ENCODE measurements at places on chromosomes 7 and 10.

GRCh38 chr10:75399461-75400162 lies 2.0 kb downstream of the ZNF503 start:
- no peak for DNase-seq

DNA sequence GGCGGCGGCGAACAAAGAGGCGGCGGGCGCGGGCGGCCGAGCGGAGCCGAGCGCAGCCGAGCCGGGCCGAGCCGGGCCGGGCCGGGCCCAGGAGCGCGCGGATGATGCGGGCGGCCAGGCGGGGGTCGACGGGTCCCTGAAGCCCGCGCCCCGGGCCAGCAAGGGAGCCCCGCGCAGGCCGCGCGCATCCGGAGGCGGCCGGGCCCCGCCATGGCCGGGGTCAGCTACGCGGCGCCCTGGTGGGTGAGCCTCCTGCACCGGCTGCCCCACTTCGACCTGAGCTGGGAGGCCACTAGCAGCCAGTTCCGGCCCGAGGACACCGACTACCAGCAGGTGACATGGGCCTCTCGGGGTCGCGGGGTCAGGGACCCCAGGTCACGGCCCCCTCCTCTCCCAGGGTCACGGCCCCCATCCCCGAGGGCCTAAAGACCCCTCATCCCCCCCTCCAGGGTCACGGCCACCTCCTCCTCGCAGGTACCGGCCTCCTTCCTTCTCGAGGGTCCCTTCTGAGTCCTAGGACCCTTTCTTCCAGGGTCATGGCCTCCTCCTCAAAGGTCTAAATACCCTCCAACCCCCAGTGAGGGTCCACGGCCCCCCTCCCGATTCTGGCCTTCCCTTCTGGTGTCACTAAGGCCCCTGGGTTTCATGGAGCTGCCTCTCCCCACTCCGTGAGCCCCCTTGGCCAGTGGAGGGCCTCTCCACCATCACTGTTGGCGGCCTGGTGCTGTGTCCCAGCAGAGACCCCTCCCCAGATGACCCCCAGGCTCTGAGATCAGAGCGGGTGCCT lies at the start of gene TTYH3:
TSS of gene TTYH3 (plus strand) at position 41 of the 787 bp plus-strand sequence. CDS start at position 211, 170 bp downstream.
- no peak for DNase-seq

GRCh38 chr7:2862831-2863361 lies 18.8 kb upstream of the GNA12 start:
- DNase-seq, result no peak

DNA sequence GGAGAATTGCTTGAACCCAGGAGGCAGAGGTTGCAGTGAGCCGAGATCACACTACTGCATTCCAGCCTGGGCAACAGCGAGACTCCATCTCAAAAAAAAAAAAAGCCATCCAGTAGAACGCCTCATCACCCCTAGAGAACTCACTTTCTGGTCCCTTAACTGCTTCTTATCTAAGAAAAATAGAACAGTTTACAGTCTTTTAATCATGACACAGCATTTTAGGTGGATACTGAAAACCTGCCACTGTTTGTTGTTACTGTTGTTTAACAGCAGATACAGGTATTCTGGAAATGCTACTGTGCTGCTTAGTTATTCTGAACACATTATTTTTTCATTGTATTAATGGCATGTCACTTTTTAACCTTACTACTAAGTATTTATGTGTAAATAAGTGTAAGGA lies 624.3 kb upstream of the GHITM start:
- DNase-seq, result no peak

DNA sequence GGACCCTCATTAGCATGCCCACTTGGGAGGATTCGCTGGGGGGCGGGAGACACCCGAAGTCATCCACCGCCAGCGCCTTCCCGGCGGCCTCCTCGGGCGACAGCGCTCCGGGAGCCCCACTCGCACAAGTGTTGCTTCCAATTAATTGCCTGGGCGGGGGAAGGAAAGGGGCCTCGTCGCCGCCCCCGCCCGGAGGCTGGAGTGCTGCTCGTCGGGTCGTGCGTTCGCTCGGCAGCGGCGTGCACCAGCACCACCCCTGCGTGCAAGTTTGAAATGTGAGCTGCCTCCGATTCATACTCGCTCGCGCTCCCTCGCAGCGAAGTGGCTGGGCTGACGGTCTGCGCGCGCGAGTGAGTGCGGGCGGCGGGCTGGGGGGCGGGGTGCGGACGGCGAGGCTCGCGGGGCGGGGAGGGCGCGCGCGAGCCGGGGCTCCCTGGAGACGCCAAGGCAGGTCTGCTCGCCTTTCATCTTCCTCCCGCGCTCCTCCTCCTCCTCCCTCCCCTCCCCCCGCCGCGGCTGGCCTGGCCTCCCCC lies 104.6 kb upstream of the PPIF start:
- peak; percentile 11 for DNase-seq

- DNase-seq, result no peak
Measured at GRCh38 chr10:118694848-118695247, 59.9 kb downstream of the CACUL1 start.

DNA sequence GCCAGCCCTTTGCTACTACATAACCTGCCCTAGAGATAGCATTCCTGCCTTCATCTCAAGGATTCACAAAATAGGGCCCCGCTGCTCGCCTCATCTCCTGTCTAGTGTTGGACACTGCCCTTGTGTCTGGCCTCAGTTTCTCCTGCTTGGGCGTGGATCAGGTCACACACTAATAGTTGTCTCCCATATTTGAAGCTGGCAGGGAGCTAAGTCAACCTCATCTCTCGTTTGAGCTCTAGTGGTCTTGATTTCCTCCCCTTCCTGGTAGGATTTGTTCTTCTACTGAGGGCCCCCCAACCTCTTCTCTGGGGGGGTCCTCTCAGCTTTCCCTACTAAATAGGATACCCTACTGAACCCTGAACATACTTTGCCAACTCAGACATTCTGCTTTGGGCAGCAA lies 42.2 kb downstream of the ADCYAP1R1 start:
- DNase-seq, result no peak

DNA sequence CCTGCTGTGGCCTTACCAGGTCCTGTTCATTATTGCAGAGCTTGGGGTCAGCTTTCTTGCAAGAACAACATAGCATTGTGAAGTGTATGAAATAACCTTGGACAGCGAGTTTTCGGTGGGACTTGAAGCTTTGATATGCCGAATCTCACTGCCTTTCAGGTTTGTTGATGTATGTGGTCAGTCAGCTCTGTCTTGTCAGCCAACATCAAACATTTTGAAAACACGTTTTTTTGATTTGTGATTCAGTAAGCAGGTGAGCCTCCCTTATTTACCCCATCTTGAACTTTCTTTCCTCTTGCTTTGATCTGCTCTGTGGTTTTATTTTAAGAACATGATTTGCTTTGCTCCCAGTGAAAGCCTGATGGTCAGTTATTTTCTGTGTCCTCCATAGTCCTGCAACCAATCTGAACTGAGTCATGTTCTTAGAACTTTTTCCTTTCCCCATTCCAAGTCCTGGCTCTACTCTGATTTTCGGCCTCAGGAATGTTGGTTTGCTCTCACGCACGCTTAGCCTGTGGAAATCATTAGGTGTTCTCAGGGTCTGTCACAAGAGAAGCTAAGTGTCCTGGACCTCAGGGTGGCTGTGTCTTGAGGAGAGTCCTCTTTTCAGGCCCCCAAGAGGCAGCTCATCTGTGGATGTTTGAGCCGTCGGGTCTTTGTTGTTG lies 8.7 kb downstream of the WBP1L start:
- DNase-seq, result no peak

DNA sequence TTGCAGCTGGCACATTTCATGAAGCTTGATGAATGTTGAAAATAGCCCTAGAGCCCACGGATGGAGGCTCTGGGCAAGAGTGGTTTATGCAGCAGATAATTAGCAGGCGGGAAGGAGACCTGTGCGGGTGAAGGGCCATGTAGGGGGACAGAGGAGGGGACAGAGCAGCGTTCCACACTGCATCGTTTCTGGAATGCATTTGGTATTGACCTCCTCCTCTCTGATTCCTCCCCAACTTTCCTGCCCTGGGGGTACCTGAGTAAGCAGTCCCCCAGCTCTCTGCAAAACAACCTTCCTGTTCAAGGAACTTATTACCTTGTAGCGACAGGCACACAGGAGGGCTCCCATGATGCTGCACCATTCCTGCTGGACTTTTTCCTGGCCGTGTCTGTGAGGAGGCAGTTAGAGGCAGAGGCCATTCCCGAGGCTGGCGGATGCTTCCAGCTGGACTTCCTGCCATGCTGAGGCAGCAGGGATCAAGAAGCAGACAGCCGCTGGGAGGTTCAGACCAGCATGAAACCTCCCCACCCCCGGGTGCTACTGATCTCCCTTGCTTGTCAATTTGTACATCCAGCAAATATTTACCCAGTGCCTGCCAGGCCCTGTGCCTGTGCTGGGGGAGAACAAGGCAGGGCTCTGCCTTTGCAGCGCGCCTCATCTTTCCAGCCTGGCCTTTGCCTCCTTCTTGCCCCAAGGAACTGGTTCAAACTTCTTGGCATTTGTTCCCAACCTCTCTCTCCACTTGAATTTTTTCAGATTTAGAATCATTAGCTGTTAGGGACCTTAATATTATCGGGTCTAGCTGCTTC lies 28.7 kb downstream of the SLC29A3 start:
- DNase-seq, result no peak

GRCh38 chr10:121690152-121690848 lies 92.1 kb upstream of the FGFR2 start:
- DNase-seq, result no peak

GRCh38 chr7:100951888-100952560 lies 2.7 kb downstream of the MUC3A start:
- no peak for DNase-seq
